Activated effector memory CD4-positive, alpha-beta T cell treated with anti-CD3 and anti-CD28 coated beads, Interleukin-2, amount 50 U/mL, for 16 hours (primary cell): ENCODE measurements at places on chromosomes 7 and 10.

- DNase-seq: no peak
Measured at GRCh38 chr10:84176836-84177474, 3.4 kb downstream of the GPR15LG start.

DNA sequence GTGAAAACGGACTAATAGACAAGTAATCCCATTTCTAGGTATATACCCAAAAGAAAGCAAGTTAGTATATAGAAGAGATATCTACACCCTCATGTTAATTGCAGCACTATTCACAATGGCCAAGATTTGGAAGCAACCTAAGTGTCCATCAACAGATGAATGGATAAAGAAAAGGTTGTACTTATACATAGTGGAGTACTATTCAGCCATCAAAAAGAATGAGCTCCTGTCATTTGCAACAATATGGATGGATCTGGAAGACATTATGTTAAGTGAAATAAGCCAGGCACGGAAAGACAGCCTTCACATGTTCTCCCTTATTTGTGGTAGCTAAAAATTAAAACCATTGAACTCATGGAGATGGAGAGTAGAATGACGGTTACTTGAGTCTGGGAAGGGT lies 88.2 kb downstream of the TES start:
- DNase-seq: no peak

DNA sequence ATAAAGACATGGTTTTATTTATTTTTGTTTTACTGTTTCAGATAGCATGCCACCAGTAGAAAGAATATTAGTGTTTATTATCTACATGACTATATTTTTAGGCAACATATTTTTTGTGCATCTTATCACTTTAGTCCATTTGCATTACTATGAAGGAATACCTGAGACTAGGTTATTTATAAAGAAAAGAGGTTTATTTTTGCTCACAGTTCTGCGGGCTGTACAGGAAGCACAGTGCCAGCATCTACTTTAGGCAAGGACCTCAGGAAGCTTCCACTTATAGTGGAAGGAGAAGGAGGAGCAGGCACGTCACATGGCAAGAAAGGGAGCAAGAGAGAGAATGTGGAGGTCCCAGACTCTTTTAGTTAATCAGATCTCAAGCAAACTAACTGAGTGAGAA lies 5.7 kb downstream of the CAV2 start:
- DNase-seq: no peak

- DNase-seq: no peak
Measured at GRCh38 chr7:21562385-21562784, 19.5 kb downstream of the DNAH11 start.

DNA sequence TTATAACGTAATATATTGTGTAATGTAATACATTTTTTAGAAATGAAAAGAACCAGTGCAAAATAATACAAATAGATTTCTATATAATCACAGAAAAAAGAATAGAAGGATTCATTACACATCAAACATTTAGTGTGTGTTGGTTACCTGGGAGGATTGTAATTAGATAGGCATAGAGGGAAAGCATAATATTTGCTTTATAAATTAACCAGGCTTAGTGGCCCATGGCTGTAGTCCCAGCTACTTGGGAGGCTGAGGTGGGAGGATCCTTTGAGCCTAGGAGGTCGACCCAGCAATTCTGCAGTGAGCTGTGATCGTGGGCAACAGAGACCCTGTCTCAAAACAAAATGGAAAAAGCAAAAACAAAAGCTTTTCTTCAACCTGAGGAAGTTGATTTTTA lies 5.0 kb upstream of the CNOT4 start:
- DNase-seq: no peak

DNA sequence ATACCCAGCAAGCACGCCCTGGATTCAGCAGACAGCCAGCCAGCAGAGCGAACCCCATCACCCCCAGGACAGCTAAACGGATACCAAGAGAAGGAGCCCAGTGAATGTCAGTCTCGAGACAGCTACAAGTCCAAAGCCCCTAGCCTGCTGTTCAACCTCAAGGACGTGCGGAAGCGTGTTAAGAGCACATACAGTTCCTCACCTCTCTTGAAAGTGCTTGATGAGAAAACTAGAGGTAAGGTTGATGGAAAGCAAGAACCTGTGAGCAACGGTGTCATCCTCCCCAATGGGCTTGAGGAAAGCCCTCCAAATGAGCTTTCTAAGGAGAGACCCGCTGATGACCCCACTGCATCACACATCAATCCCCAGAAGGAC lies 24.9 kb downstream of the C10orf71 start:
- no peak for DNase-seq

DNA sequence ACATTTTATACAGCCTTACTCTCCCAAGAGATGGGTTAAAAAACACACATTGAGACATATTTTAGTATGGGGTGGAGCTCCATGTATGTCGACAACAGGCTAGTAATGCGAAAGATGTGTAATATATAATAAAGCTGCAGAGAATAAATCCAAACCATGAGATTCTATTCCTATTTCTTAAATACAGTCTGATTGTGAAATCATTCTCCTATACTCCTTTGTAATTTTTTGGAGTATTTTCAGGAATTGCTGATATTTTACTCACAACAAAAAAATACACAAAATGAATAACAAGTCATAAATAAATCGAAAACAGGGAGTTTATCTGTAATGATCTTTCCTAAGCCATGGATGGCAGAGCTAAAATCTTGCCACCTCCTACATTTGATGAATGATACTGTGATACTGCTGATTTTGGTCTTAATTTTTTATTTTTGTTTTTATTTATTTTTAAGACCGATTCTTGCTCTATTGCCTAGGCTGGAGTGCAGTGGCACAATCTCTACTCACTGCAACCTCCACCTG lies 173.5 kb upstream of the KLF6 start:
- DNase-seq: no peak

- DNase-seq: peak; percentile 85
Measured at GRCh38 chr10:78657163-78657861, 411.5 kb upstream of the ZMIZ1 start.

- no peak for DNase-seq
Measured at GRCh38 chr7:25863005-25863728, 288.8 kb upstream of the NFE2L3 start.

DNA sequence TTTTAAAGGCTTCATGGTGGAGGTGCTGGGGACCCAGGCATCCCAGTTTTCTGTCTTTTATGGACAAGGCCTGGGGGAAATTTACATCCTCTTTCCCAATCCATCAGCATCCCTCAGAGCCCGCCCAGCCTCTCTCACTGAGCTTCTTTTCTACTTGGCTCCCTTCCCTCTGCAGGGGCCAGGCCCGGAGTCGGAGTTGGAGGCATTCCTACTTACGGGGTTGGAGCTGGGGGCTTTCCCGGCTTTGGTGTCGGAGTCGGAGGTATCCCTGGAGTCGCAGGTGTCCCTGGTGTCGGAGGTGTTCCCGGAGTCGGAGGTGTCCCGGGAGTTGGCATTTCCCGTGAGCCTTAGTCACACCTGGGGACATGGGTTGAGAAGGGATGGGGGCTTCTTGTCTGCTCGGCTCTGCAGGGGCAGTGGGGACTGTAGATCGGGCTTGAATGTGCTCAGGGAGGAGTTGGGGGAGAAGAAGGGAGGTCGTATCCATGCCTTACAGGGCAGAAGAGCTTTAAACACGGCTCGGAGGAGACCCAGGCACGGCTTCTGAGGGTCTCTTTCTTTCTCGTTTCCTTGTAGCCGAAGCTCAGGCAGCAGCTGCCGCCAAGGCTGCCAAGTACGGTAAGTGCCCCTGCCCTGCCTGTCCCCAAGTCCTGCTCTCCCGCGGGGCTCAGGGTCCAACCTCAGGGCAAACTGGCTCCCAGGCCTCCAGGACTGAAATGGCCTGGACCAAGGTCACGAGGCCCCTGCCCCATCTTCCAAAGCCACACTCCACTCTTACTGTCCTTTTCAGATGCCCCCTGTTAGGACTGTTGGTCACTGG lies 27.3 kb upstream of the LIMK1 start:
- no peak for DNase-seq

- DNase-seq: no peak
Measured at GRCh38 chr7:7114575-7115291, 67.6 kb upstream of the C1GALT1 start.

GRCh38 chr10:78458983-78459638 lies 425.4 kb downstream of the RPS24 start:
- DNase-seq: no peak

DNA sequence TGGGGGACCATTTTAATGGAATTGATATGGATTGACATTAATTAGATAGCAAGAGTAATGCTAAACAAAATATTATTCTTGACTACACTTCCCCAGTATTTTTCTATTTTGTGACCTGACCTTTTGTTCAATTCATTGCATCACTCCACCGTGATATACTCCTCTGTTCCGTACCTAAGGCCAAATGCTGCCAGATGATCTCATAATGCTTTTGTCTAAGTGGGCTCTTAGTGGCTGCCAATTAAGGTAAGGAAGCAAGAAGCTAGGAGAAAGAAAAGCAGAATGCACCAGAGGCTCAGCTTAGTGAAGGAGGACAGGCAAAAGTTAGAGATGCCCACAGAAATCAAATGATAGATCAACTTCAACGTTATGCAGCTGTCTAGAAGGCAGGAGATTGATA lies 36.4 kb downstream of the FEZF1 start:
- no peak for DNase-seq

DNA sequence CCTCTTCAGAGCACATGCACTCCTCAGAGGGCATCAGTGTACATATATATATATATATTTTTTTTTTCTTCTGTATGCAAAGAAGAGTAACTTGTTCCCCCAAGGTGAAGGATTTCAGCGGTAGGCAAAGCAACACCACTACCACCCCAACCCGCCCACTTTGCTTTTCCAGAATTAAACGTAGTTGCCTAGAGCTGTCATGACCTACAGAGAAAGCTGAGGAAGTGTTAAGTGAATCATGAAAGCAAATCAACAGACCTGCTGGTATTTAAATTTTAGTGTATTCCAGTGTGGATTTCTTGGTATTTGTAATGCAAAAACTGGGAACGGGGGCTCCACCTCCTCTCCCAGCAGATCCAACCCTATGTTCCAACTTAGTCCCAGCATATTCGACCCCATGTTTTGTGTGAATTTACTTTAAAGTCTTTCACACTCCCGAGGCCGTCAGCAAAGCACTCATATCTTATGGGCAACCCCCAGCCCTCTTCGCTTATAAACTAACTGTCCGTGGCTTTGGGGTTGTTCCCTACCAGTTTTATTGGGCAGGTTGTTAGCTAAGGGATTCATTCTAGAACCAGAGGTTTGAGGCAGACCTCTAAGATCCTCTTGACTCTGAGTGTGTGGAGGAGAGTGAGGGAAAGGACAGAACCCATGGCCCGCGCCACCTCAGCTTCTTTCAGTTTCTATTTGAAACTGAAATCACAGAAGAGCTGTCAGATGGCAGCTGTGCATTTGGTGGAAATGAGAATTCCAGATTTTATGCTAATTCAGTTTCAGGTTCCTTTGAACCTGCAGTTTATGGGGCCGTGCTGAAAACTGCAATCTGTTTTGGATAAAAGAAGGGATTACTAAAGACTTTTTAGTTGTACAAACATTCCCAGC lies 450.2 kb upstream of the GALNT17 start:
- no peak for DNase-seq

DNA sequence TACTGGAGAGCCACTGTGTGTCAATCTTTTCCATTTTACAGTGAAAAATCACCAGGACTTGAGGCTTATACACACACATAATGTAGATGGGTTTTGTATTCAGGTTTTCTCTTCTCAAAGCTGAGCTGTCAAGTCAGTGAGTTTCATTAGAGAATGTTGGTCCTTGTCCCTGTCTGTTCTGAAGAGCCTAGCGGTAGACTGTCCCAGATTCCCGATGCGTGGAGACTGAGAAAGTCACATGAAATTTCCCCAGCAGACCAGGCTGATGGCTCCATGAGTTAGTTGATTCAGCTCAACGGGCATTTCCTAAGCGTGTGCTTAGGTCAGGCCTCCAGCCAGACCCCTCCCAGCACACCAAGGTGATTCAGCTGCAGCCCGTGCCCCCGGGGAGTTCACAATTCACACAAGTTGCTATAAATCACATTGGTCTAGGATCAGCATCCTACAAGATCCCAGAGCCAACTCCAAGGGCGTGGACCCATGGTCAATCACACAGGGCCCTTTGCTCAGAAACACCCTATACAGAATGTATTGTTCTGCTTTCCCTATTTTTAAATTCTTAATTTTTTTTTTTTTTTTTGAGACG lies 17.2 kb downstream of the CHST15 start:
- DNase-seq: no peak

DNA sequence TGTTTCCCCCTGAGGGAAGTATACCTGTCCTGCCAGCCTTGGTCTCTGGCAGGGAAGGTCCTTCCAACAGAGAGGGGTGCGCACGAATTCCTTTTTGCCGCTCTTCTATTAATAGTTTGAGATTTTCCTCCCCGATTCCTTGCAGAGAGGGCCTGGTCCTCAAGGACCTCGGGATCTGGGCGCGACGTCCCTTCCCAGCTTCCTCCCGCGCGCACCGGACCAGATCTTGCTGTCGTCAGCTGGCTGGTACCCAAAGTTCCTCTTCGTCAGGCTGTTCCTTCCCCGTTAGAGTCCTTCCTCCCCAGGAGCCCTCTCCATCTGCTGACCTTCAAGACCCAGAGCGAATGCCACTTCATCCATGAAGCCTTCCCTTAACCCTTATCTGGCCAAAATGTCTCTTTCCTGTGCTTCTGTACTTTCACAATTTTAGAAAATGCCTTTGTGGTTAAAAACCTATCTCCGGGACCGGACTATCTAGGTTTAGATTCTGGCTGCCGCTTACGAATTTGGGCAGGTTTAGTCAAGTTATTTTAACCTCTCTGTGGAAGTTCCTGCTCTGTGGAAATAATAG lies 851 bp upstream of the GOT1 start:
- DNase-seq: no peak

DNA sequence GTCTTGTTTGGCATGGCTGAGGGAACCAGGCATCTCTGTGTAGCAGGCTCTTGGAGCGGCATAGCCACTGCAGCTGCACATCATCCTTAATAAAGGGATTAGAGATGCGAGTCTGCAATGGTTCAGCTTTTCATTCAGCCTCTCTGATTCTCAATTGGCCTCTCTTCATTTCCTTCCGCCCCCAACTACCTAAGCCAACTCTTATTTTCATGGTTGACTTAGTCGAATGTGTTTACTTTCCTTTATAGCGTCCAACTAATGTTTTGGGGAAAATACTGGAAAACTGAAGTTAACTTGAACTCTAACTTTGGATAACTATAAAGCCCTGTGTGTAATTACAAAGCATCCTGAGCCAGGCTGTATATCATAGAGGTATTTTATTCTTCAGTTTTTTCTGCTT lies 202.2 kb upstream of the KIAA1217 start:
- no peak for DNase-seq

DNA sequence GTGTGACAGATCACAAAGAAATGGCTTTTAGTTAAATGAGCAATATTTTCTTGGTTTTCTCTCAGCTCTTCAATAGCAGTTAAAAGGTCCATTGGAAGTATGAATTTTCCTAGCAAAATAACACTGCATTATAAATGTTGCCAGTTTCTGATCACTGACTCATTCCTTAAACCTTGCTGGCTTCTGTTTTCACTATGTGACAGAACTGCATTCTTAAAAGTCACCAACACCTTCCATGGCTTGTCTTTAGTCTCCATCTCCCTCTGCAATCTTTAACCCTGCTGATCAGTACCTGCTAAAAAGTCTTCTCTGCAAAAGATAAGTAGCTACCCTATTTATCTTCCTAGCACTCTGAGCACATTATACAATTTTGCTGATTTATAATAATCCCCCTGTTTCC lies 405.0 kb upstream of the LRRN3 start:
- no peak for DNase-seq
